ENCODE measurements at places on chromosomes 1 and 21.

GRCh38 chr1:244273845-244274619 lies 177.7 kb downstream of the ADSS2 start:
- DNase-seq: no peak

GRCh38 chr21:38773099-38774061 lies 32.3 kb upstream of the ETS2 start:
- DNase-seq: no peak

DNA sequence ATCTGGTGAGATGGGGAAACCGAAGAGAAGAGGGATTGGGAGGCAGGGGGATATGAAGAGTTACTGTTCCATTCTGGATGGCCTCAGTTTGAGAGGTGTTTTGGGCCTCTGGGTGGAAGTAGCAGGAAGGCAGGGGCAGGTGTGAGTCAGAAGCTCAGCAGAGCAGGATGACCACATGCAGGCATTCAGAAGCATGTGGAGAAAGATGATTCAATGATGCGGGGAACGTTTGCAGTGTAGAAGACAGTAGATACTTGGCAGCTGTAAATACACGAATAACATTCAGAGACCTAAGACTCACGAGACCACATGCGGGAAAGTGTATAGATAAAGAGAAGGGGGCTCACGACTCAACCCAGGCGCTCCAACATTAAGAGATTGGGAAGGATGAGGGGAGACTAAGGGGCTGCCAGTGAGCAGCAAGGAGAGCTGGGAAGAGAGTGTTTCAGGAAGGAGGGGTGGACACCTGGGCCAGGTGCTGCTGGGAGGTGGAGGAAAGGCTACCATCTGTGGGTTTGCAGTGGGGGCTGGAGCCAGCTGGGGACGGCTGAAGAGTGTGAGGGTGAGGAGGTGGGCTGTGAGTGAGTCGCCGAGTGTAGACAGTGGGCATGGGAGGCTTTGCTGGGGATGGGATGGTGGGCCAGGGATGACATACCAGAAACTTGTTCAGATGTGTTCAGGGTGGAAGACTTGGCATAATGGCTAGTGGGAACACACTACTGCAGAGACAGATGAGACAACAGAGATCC lies 5.8 kb upstream of the EPS8L3 start:
- DNase-seq: no peak

- DNase-seq: no peak
Observed at GRCh38 chr1:93576346-93576745, 105.3 kb downstream of the BCAR3 start.

DNA sequence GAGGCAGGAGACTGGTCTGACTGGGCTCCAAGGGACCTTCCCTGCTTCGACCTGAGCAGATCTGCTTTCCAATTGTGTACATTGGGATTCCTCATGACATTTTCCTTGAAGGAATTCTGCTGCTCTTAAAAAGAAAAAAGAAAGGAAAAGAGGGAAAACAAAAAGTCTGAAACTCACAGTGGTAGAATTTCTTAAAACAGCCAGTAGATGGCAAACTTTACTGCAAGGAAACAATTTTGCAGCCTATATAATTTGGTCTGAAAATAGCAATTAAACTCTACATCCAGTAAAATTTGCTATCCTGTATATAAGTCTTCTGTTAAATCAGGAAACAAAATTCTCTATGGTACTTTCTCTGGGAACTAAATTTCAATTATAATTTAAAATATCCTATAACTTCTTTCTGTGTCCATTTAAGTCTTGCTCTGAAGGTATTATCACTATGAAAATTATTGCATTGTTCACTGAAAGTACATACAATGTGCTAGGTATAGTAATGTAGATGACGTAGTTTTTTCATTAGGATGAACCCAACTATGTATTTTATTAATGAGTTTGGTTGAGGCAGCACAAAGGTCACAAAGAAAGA lies 59.8 kb downstream of the CRB1 start:
- no peak for DNase-seq

GRCh38 chr1:18908911-18909771 lies 6.8 kb upstream of the ALDH4A1 start:
- DNase-seq: no peak

GRCh38 chr1:63774617-63775417 lies 1.0 kb downstream of the ROR1 start:
- DNase-seq: no peak

DNA sequence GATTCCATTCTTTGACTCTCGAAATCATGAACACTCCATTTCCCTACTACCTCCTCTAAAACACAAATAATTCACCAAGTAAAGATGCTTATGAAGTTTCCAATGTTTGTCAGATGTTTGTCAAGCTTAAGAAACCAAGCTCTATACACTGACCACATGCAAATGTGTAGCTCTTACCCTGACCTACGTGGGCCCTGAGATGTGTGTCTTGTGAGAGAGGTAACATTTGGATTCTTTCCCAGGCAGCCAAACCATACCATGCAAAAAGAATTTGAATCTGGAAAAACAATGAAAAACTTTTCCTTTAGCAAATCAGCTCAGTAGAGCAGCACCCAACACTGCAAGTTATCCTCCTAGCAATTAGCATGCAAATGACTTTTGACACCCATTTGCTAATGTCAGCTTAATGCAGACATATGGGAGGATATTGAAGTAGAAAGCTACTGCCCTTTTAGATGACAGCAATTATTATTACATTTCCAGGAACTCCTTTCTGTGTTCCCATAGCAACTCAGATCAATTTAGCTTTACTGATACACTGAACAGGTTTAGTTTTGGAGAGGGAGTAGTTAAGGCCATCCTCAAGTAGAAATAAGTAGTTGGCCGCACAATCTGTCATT lies 83.2 kb upstream of the RGS4 start:
- DNase-seq: no peak

DNA sequence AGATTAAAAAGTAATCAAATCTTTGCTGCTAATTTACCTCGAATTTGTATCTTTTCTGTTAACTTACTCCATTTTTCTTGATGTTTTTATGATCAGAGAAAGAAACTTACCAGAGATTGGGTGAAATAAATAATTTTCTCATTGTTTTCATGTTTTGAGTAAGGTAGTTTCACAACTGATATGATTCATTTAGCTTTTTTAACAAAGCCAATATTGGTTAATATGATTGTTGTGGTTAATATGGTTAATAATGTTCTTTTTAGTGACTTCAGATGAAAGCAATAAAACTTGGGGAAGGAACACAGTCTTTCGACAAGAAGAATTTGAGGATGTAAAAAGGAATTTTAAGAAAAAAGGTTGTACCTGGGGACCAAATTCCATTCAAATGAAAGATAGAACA lies 48.1 kb downstream of the MAP3K21 start:
- DNase-seq: no peak

GRCh38 chr1:159880430-159880829 lies 18.0 kb upstream of the VSIG8 start:
- DNase-seq: no peak

GRCh38 chr1:226989085-226989920 lies 49.2 kb downstream of the COQ8A start:
- no peak for DNase-seq

DNA sequence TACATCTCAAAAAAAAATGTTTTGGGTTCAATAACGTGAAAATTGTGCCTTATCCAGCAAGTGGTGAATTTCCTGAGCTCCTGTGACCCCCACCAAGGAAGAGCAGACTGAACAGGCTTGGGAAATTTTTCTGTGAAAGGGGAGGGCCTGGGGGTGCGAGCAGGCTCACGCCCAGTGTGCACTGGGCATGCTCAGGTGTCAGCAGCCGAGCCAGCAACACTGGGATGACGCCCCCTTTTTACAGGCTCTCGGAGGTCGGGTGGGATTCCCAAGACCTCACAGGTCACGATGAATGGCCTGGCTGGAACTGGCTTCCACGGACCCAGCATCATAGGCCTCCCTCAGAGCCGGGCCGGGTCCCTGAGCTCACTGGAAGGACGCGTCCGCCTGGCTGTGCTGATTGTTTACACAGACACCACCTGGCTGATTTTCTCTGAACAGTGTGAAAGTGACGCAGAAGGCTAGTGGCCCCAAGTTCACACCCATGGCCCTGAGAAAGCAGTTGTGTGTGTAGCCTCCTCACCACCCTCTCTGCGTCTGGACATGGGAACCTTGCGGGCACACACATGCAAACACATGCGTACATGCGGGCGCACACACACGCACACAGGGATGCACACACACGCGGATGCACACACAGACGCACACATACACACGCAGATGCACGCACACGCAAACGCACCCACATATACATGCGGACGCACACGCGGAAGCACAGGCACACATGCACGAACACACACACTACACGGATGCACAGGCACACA lies 9.2 kb downstream of the CSTB start:
- no peak for DNase-seq

DNA sequence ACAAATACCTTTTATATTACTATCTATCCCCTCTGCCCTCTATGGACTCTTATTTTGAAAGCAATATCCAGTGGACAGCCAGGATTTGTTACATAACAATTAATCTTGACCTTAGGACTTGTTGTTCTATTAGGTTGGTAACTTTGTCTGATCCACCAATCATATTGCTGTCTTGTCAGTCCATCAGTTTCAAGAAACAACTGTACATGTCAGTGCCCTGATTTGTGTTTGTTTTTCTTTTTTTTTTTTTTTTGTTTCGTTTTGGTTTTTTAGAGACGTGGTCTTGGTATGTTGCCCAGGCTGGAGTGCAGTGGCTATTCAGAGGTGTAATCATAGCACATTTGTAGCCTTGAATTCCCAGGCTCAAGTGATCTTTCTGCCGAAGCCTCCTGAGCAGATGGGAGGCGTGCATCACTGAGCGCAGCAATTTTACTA lies 1.5 kb upstream of the SCP2 start:
- DNase-seq: no peak

DNA sequence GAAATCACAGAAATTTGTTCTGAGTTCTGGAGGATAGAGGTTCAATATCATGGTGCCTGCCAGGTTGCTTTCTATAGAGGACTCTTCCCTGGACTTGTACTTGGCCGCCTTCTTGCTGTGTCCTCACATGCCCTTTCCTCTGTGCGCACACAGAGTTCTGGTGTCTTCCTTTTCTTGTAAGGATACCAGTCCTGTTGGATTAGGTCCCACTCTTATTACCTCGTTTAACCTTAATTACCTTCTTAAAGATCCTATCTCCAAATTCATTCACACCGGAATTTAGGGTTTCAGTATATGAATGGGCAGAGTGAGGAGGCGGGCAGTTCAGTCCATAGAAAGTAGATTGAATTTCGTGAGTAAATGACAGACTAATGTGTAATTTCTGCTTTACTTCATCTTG lies 413.9 kb downstream of the NCAM2 start:
- DNase-seq: no peak

DNA sequence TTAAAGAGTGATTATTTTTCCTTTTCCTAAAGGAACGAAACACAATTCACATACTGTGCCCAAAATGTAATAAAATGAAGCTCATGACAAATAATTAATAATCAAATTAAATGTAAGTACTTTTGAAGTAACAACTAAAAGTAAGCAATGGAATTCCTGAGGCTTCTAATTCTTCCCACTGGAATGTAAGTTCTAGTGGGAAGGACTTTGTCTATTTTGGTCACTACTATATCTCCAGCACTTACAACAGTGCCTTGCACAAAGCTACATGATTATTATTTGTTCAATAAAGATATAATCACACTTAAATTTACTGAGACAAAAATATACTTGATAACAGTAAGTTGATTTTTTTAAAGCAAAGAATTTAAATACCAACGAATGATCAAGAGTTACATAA lies 128.8 kb downstream of the COQ8A start:
- DNase-seq: no peak

DNA sequence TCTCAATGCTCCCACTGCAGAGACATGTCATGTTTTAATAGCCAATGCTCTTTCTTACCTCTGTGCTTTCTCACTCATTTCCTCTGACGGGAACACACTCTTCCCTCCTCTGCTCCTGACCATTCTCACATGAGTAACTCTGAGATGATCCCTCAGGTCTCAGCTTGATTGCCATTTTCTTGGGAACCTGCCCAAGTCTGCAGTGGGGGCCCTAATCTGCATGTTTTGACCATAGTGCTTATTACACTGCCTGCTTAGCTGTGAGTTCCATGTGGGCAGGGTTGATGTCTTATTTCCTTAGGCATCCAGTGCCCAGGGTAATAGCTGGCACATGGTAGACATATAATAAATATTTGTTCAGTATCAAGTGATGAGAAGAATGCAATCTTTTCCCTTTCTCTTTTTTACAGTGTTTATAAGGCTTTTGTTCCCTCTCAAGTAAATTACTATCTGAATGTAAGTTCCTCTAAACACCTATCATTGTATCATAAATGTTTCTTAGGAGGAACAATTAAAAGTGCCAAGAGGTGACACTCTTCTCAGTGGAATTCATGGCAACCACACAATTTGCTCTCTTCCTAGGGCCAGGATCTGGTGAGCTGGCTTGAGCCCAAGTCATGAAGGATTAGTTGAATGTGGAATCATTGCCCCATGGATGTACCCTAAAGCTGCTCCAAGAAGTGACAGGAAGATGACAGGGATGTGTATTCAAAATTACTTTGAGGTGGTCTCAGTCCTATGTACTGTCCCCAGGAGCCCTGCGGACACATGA lies 485.4 kb upstream of the USP24 start:
- DNase-seq: no peak

GRCh38 chr1:51247499-51247898 lies 11.4 kb downstream of the RNF11 start:
- DNase-seq: no peak

DNA sequence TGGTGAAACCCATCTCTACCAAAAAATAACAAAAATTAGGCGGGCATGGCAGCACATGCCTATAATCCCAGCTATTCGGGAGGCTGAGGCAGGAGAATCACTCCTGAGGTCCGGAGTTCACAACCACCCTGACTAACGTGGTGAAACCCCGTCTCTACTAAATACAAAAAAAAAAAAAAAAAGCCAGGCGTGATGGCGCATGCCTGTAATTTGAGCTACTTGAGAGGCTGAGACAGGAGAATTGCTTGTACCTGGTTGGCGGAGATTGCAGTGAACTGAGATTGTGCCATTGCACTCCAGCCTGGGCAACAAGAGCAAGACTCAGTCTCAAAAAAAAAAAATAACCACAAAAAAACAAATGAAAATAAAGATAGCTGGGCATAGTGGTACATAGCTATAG lies 42.3 kb downstream of the CC2D1B start:
- no peak for DNase-seq

GRCh38 chr1:24897263-24898151 lies 32.6 kb downstream of the RUNX3 start:
- no peak for DNase-seq

DNA sequence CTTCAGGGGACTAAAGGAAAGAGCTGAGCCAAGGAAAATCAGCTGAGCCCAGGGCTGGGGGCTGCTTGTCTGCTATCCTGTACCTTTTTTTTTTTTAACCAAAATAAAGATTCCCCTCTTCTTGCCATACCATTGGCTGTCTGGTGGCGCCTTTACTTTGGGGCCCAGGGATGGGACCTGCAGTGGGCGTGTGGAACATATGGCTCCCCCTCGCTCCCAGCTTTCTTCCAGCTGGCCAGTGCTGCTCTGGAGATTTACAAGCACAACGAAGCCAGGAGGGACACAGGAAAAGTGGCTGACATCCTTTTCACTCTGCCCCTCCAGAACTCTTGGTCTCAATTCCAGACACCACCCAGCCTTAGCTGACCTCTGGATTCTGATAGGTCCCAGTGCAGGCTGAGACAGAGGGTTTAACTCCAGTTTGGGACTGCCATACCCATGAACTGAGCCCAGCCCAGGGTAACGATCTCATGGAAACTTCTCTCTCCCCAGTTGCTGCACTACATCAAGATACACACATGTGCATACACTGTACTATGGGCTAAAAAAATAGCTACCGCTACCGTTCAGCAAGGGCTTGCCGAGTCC lies 5.4 kb upstream of the SFN start:
- no peak for DNase-seq

- no peak for DNase-seq
Observed at GRCh38 chr1:212237651-212238050, 47.6 kb upstream of the PPP2R5A start.
